ENCODE measurements at places on chromosomes 5 and 9.

- DNase-seq = no peak
These were observed 92.1 kb upstream of the FSTL4 start for GRCh38 chr5:133704411-133704810.

DNA sequence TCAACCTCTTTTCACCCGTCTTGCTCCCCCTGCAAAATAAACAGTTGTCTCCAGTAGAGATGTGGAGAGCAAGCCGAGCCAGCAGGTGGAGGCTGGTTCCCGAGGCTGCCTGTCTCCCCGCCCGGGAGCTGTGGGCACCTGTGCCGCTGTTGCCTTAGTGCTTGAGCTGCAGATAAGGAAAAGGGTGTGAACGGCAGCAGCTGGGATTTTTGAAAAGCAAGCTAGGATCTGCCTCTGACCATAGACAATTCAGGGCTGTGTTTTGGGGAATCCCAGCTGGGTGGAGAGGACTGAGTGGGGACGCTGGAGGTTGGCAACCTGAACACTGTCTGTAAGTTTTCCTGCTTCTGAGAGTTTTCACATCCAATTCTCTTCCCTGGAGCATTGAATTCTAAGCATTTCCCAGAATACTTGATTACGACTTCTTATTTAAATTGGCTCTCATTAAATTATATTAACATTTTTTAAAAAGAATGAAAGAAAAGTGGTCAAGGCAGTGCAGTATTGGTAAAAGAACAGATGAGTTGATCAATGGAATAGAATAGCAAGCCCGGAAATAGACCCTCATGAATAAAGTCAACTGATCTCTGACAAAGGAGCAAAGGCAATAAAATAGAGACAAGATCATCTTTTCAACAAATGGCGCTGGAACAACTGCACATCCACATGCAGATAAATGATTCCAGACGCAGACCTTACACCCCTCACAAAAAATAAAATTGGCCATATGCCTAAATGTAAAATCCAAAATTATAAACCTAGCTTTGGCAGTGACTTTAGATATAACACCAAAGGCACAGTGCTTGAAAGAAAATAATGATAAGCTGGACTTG is 9.7 kb downstream of the WNK2 start:
- DNase-seq = peak; percentile 76

DNA sequence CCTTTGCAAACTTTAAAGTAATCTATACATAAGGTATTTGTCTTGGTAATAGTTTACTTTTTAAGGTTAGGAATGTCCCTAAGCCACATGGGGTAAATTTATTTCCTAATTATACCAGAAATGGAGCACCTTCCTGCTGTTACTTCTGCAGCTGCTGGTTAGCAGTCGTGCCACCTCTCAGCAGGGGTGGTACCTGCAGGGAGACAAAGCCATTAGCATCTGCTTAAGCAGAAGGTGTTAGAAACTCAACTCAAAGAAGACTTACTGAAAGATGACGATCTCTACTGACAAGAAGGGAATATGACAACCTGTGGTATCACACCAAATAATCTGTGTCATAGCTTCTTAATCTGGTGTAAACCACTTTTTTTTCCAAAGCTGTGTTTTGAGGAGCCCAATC is 173.7 kb downstream of the BRINP1 start:
- DNase-seq = no peak

DNA sequence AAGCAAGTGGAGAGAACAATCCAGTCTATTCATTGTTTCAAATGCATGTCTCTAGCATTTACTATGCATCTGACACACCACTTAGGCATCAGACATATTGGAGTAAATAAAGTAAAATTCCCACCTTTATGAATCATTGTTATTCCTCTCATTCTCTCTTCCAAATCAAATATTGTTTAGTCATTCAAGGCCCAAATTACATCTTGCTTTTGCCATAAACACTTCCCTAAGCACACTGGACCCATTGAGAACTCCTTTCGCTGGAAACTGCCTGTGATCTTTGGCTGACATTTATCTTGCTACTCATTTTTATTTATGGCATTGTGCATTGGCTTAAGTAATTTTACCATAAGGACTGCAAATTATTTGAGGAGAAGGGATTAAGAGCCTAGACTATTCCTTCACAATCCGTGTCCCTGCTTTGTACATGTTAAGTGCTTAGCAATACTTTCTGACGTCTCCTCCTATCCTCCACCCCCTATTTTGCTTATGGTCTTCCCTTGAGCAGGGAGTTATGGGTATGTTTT is 7.4 kb downstream of the C5orf46 start:
- no peak for DNase-seq

DNA sequence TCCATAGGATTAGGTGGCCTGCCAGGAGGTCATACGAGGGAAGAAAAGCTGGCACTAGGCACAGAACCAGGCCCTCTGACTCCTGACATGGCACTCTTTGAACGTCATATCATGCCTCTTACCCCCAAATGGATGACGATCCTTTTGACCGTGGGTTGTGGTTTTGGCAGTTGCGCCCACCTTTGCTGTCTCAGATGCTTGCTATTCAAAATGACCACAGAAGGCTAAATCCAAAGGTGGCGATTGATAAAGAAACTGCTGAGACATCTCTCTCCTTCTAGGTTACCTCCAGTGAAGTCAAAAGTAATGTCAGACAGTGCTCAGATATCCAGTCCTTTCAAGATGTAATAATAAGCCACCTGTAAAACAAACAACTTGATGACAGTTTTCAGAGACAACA is 385.0 kb downstream of the EFNA5 start:
- DNase-seq = no peak

Data from NCI-H2029 (cell line).